ENCODE measurements at places on chromosomes 16 and 17. TPM values are rescaled to one million over a fixed set of nuclear protein-coding genes. Genes with fewer than 3 reads are reported as not detected.

DNA sequence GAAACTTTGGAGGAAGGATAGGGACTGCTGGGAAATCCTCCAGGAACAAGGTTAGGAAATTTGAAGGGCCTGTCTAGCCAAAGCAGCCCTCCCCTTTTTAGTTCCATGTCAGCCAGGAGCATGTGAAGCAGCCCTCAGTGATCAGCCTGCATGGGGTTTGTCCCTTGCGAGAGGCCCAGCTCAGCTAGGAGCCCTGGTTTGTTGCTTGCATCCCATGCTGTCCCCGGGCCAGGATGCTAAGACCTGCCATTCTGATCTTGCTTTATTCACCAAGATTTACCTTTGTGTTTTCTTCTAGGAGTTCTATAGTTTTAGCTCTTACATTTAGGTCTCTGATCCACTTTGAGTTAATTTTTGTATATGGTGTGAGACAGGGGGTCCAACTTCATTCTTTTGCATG is 27.6 kb downstream of the CLUAP1 start:
- H3K36me3 ChIP-seq: peaks cover 53% of the 10 kb centered on the region
- no peak overlapping the region for H3K4me3 ChIP-seq
- no peak overlapping the region for H3K27ac ChIP-seq
- no peak for DNase-seq

GRCh38 chr17:81891303-81891552 is 158 bp downstream of the ALYREF start:
- peak overlapping the region; percentile 95 for H3K4me3 ChIP-seq
- DNase-seq: no peak
- H3K27me3 ChIP-seq: no peaks in the 10 kb centered on the region
- peaks cover 65% of the 10 kb centered on the region for H3K36me3 ChIP-seq

DNA sequence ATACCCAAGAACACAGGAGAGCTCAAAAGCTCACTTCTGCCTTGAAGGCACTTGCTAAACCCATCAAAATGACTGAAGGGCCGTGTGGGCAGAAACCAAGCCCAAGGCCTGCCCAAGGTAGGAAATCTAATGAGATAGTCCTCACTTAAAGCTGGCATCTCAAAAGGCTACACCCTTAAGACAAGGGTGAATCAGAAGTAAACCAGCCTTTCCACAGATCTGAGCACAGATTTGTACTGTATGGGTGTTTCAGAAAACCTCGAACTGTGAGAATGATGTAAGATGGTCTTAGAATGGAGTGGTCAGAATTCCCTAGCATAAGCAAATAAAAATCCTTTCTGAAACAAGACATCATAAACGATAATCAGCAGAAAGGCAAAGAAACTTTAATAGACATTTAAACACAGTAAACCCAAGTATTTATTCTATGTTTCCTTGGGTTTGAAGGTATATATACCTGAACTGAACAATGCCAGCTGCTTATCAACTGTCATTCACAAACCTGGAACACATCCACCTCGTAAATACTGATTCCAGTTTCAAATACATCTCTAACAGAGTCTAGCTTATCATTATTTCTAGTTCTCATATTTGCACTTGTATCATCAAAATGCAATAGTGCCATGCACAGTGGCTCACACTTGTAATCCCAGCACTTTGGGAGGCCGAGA is 37.8 kb downstream of the GLG1 start:
- no peak for DNase-seq
- no peak overlapping the region for H3K4me3 ChIP-seq
- H3K4me1 ChIP-seq: peaks cover 24% of the 10 kb centered on the region
- no peak overlapping the region for H3K27ac ChIP-seq

RNF112 gene
- 3.4 TPM for total RNA-seq

KRT33A gene
- not detected for total RNA-seq

ZNF23 gene
- 7.8 TPM for total RNA-seq

All from left lung (tissue), 14 donors.